ENCODE measurements at places on chromosomes 13 and 19.
A peak's percentile ranks its signal among the peaks of the same experiment; 100 is the strongest.

- no peak for DNase-seq
Measured at GRCh38 chr19:15432018-15432494, 13.3 kb upstream of the AKAP8L start.

DNA sequence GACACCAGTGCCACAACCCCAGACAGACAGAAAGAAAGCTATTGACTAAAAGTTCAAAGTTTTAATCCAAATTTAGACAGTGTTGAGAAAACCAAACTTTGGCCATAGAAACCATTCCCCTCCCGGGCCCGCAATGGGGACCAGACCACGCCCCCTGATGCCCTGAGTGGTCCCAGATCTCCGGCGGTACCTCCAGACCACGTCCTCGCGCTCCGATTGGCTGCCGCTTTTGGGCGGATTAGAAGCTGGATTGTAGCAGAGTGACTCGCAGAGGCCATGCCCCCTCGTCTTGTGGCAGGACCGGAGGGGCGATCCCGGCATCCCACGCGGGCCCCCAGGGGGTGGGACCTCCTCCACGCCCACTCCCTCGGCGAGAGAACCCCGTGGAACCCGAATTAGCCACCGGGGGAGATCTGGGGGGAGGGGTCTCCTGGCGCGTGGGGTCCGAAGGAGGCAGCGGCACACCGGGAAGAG is 797 bp upstream of the HSD17B14 start:
- peak; percentile 92 for DNase-seq

DNA sequence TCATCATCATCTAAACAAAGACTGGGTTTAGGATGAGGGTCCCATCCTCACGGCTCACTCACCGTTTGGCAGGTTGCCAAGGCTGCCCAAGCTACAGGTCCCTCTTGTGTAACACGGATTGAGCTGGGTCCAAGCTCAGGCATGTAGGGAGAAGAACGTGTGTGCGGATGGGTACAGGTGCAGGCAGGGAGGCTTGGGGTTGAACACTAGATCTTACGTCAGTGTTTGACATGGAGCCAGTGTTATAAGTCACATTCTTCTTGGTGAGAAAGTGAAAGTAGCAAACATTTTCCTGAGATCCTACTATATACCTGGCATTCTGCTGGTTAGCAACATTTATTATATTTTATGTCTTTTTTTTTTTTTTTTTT is 136.8 kb upstream of the RNF113B start:
- no peak for DNase-seq

GRCh38 chr13:88648598-88649373 is 977.6 kb downstream of the SLITRK5 start:
- no peak for DNase-seq

GRCh38 chr13:77584106-77584505 is 48.6 kb downstream of the SCEL start:
- DNase-seq = no peak

DNA sequence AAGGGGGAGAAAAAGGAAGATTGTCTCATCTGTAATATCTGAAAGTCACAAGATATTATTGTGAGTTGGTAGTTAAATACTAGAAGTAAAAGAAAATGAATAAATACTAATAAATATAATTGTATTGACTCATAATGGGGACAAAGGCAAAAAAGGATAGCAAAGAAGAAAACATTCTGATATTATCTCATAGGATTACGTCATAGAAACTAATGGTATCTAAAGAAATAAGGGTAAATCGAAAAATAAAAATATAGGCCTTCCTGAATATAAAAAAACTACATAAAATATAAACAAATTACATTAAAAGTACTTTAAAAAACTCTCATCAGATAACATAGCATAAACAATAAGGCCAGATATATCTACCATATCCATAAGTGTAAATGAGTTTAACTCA is 38.6 kb upstream of the TDRD3 start:
- no peak for DNase-seq

- DNase-seq = no peak
Measured at GRCh38 chr13:34611671-34612070, 330.4 kb upstream of the NBEA start.

DNA sequence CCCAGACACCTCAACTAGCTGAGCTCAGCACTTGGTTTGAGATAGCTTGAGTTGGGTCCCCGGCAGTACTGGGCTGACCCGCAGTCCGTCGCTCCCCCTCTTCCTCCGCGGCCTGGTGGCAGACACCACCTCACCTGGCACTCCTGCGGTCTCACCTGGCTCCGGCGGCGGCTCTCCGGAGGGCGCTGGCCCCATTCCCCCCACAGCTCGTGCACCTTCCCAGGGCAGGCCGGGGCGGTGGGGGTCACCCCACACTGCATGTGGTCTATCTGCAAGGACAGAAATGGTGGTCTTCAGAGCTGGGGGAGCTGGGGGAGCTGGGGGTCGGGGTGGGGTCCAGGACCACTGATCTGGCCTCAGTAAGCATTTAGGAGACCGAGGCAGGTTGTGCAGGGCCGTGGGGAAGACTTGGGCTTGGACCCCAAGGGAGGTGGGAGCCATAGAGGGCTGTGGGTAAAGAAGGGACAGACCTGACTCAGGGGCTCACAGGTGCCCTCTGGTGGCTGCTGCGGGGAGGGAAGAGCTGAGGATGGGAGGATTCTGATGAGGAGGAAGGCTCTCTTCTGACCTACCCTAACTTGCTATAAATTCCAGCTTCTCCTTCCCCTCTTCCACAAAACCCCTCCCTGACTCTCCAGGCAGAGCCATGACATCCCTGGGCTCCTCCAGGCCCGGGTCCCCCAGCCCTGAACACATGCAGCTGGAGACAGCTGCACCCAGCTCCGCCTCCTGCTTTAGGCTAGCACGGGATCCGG is 6.7 kb upstream of the PLIN4 start:
- no peak for DNase-seq

DNA sequence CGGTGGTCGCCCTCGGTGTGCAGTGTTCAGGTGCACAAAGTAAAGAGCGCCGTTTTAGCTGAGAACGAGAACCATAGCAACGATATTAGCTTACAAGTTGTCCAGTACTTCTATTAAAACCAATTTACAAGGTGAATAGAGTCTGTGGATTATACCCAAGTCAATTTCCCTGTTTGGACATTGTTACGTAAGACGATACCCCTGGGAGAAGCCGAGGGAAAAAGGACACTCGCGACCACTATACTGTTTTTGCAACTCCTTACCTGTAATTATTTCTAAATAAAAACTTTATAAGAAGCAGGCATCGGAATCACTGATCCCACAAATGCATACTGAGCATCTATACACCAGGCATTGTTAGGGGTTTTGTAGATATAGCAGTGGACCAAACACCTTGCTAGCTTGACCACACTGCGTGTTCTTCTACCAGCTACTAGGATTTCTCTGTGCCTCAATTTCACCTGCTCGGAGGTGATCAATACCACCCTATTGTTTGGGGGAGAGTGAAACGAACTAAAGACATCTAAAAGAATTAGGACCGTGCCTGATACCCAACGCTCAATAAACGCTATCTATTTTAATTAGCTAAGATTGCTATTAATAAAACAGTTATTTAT is 488 bp upstream of the EEF2 start:
- DNase-seq = no peak

DNA sequence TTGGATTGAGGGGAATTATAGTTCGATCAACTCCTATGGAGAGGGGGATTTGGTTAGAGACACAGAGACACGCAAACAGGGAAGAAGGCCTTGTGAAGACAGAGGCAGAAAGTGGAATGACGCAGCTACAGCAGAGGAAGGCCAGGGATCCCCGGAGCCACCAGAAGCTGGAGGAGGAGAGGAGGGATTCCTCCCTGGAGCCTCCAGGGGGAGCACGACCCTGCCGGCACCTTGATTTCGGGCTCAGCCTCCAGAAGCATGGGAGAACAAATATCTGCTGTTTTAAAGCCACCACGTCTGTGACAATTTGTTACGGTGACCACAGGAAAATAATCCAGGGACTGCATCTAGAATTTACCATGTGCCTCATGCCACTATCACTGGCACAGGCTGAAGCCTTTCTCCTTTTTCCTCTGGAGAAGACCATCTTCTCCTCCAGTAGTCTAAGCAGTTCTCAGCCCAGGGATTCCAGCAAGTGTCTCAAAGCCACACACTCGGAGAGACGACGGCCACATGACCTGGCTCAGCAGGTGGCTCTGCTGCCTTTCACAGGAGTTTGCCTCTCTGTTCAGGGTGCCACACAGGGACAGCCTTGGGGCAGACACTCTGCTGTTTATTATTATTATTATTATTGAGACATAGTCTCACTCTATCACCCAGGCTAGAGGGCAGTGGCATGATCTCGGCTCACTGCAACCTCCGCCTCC is 39.9 kb upstream of the CCNE1 start:
- DNase-seq = no peak

DNA sequence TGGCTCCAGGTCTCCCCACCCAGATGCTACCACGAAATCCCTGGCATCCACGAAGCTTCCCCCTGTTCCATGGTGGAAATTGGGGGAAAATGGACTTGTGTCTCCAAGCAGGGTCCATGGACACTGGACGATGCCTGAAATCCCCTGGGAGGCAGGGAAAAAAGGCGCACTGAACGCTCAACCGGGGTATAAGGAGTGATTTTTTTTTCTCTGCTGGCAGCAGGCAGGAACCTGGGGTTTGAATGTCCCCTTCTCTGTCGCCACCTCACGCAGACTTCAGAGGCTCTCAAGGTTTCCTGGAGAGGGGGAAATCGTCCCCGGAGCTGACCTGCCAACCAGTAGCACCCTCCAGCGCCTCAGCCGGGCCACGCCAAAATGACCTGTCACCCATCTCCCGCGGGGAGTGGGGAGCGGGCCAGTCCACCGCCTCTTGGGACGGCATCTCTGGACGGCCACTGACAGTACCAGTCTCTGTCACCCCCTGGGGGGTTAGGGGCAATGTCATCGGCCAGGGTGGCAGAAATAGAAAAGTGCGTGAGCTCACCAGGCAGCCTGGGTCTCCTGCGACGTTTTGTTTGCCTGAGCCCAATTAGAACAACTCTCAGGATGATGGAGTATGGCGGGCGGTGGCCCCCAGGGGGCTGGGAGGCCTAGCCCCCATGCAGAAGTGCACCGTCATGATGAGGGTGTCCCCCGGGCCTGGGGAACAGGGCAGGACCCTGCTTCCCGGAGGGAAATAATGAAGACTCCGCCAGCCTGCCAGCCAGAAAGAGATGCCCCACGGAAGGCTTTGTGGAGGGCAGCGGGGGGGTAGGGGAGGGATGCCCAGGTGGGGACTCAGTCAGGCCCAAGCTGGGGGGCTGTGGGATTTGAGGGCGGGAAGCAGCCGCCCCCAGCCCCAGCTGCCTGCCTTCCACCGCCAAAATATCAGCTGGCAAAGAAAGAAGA is 2.6 kb downstream of the PTPRS start:
- DNase-seq = no peak
